ENCODE measurements at places on chromosomes 6 and 20. TPM values are rescaled to one million over a fixed set of nuclear protein-coding genes. Genes with fewer than 3 reads are reported as not detected.

Gene PROCR
- total RNA-seq = 7.5 TPM

Gene ADISSP
- 11.7 TPM for total RNA-seq

Gene MYL9
- total RNA-seq = 31.8 TPM

Gene PTGIS
- total RNA-seq = 22.5 TPM

Gene EFCAB8
- total RNA-seq = 0.53 TPM

Gene TRPC4AP
- total RNA-seq = 88.6 TPM

Gene TP53TG5
- not detected for total RNA-seq

Gene HLA-B
- total RNA-seq = 52.2 TPM

Gene SLC26A8
- not detected for total RNA-seq

Gene SIRPB2
- total RNA-seq = not detected

Gene SLC35F1
- 0.24 TPM for total RNA-seq

Gene LHFPL5
- total RNA-seq = not detected

Gene IL22RA2
- not detected for total RNA-seq

Gene TRIM31
- total RNA-seq = 6.3 TPM

Gene SLC16A10
- 42.2 TPM for total RNA-seq

Gene BPIFB2
- 0.52 TPM for total RNA-seq

Gene TREML1
- total RNA-seq = not detected

- no peak for DNase-seq
Observed at GRCh38 chr6:139247618-139248017, 44.2 kb downstream of the TXLNB start.

DNA sequence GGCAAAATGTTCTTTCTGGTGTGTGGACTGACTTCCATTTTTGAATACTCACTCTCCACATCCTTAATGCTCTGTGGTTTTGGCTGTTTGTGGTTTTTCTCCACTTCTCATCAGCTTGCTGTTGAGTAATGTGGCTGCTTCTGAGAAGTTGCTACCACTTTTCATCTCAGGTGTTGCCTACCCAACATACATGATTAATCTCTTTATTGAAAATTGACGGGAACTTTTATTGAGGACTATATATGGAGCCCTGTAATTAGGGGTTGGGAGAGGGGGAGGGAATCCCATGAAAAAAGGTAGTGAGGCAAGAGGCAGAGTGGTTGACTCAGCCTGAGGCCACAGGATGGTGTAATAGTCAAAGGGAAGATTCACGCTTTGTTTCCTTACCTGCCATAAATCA is 17.6 kb downstream of the IL22RA2 start:
- DNase-seq = no peak

- no peak for DNase-seq
Observed at GRCh38 chr6:109297406-109298110, 84.7 kb downstream of the CD164 start.

GRCh38 chr20:50680105-50680960 is 11.0 kb downstream of the RIPOR3 start:
- peak; percentile 71 for DNase-seq

- no peak for DNase-seq
Observed at GRCh38 chr6:20866036-20866435, 331.8 kb downstream of the CDKAL1 start.

DNA sequence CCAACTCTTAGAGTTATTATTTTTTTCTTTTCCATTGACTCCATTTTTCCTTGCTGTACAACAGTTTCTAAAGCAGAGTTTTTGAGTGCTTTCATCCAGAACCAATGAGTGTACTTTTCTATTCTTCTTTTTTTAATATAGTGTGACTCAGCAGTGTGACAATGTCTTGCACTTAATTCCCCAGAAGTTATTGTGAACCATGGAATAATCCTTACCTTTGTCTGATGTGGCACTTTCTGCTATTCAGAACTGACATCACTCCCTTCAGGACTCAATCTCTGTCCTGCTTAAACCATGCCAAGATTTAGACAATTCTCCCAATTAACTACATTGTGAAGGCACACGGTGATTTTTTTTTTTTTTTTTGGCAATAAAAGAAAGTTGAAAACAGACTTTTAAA is 41.5 kb downstream of the GRIK2 start:
- no peak for DNase-seq

- no peak for DNase-seq
Observed at GRCh38 chr6:87913974-87914373, 133.7 kb upstream of the SPACA1 start.

GRCh38 chr20:22825546-22825945 is 209.6 kb upstream of the SSTR4 start:
- DNase-seq = no peak

DNA sequence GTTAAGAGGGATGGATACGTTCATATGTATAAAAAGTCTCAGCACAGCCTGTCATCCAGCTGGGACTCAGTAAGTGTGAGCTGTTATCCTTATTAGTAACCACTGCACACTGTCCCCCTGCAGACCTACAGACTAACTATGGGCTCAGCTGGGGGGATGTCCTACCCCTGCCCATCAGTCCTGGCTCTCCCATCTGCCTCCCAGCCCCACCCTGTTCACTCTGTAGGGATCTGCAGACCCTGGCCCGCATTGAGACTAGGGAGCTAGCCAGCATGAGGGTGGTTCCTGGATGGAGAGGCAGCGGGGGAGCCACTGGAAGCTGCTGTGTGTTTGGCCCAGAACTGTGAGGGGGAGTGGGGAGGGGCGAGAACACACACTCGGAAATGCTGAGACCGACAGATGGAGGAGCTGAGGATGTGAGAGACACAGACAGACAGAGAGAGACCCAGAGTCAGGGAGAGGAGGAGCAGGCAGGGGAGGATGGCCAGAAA is 17.1 kb downstream of the XKR7 start:
- DNase-seq = no peak

DNA sequence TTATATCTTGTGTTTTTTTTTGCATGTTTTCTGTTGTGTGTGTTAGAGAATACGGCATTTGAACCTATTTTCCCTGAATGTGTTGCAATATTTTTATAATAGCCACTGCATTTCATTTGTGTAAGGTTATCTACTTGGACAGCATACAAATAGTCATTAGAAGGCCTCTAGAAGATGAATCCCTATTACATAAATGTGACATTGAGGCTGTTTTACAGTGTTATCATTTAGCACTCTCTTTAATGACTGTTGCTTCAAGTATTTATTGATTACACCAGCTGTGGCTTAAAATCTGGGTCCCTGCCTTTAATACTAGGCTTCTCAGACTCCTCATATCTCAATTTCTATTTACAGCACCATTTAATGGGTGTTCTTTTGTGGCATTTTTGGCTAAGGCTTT is 465.8 kb downstream of the FRK start:
- no peak for DNase-seq

- no peak for DNase-seq
Observed at GRCh38 chr6:11353921-11354389, 121.5 kb upstream of the NEDD9 start.

DNA sequence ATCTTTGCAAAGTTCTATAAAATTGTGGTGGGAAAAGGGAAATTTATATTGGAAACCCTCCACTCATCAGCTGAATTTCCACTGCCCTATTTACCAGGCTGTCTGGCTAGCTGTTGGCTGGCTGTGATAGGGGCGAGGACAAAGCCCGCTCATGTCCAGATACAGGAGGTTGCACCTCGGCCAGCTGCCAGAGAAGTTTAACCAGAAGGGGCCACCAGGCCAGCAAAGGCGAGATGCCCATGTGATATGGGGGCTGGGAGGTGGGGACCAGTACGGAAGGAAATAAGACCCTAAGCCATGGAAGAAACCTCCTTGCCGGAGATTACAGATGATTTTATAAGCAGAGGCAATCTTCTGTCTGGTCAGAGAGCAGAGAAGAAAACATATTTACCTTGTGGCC is 143.8 kb downstream of the FNDC1 start:
- no peak for DNase-seq

GRCh38 chr6:141029908-141030307 is 1102.8 kb upstream of the GJE1 start:
- no peak for DNase-seq

- no peak for DNase-seq
Observed at GRCh38 chr20:35621560-35621946, 5.9 kb downstream of the SPAG4 start.

GRCh38 chr6:20632696-20633095 is 98.4 kb downstream of the CDKAL1 start:
- no peak for DNase-seq

DNA sequence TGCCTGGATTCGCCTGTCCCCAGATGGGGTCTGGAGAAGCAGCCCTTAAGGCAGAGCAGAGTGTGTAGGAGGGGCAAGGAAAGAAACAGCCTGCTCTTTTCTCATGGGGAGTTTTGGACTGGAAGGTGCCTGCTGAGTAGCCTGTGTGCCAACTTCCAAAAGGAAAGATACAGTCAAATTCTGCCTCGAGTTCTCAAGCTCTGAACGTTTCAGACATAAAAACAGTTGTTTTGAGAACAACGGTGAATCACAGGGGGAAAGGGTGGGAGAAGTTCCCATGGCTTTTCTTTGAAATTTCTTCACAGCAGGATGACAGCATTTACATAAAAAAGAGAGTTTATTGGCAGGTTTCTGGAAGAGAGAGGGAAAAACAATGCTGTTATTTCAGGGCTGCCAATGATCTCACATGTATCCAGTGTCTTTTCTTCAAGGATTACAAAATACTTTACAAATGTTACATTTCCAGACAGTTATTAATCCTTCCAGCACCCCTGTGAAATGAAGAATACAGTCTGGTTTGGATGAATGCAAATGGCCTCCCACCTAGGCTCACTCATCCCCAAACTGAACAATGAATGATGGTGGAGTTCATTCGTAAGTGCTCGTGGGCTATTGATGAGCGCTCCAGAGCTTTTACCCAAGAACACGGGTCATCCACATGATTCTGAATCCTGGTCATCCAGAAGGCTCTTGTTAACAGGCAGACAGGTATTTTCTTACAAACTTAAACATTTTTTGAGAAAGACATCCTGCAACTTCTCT is 33.8 kb upstream of the ECI2 start:
- no peak for DNase-seq

GRCh38 chr6:168155193-168155592 is 76.2 kb upstream of the FRMD1 start:
- DNase-seq = peak; percentile 45

GRCh38 chr6:80156221-80156620 is 49.8 kb downstream of the BCKDHB start:
- DNase-seq = no peak

DNA sequence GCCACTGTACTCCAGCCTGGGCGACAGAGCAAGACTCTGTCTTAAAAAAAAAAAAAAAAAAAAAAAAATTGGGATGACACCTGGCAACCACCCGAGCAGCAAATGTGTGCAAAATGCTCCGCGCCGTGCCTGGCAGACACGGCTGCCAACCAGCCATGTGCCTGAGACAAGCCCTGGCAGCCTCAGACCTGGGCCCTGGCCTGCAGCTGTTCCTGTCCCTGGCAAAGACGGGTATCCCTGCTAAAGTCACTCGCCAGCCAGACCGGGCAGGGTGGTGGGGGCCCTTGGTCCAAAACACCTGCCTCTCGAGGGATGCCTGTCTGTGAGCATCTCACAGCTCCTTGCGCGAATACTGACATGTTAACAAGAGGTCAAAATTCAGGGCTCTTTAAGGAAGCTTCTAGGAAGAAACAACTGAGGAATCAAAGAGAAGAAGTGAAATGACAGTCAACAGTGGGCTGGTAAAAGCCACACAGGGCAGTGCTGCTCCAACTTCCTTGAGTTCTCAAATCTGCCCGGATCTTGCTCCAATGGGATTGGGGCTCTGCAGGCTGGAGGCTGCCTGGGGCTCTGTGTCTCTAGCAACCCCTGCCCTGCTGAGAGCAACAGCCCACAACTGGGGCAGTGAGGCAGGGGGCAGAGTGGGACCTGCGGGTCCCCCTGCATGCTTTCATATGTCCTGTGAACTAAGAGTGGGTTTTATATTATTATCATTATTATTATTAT is 53.4 kb downstream of the SYTL3 start:
- DNase-seq = no peak
